NCI-H1417 treated with DMSO at 0.1 percent for 48 hours (cell line): ENCODE measurements at places on chromosomes 2 and 18.
A peak's percentile ranks its signal among the peaks of the same experiment; 100 is the strongest.

GRCh38 chr18:40529478-40529877, 1425.6 kb upstream of the PIK3C3 start:
- no peak for DNase-seq

GRCh38 chr2:111522231-111522768, 361.7 kb downstream of the ANAPC1 start:
- DNase-seq: no peak

DNA sequence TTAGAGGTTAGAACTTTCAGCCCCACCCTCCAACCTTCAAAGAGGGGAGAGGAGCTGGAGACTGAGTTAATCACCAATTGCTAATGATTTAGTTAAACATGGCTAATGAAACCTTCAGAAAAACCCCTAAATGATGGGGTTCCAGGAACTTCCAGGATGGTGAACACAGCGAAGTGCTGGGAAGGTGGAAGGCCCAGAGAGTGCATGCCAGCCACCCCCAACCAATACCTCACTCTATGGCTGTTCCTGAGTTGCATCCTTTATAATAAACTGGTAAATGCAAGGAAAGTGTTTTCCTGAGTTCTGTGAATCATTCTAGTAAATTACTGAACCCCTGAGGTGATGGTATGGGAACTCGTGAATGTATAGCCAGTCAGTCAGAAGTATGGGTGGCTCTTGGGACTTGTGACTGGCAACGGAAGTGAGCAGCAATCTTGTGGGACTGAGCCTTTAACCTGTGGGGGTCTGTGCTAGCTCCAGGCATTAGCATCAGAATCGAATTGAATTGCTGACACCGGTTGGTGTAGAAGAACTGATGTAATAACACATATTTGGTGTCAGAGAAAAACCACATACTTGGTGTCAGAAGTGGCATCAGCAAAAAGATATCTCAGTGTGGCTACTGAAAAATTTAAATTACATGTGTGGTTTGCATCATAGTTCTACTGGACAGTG, 37.4 kb downstream of the NPHP1 start:
- no peak for DNase-seq

GRCh38 chr18:45384137-45384961, 230.9 kb upstream of the SLC14A2 start:
- DNase-seq: peak; percentile 22

GRCh38 chr2:142286618-142287017, 155.8 kb upstream of the LRP1B start:
- DNase-seq: no peak

GRCh38 chr18:5543036-5543680, 639 bp downstream of the EPB41L3 start:
- no peak for DNase-seq

DNA sequence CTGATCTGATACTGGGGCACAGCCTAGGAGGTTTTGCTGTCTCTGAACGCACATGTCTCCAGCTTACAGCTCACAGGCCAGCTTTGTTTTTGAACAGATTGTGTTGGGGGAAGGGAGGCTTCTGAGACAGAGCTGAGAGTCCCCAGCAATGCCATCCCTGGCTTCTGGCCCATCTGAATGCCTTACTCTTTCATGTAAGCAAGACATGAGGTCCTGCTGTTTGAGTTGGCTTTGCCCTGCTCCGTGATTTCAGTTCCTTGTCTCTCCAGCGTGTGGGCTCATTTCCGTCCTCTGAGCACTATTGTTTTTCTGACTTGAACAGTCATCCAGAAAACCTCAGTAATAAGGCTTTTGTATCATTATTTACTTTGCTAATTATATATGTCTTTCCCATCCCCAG, 194.9 kb upstream of the TNP1 start:
- peak; percentile 38 for DNase-seq

- no peak for DNase-seq
Observed at GRCh38 chr2:16121986-16122390, 181.6 kb downstream of the MYCN start.

GRCh38 chr2:30867385-30867784, 60.1 kb upstream of the CAPN13 start:
- no peak for DNase-seq

GRCh38 chr2:59727121-59727590, 826.3 kb downstream of the BCL11A start:
- no peak for DNase-seq

GRCh38 chr2:191862156-191862775, 15.4 kb upstream of the CAVIN2 start:
- DNase-seq: no peak

GRCh38 chr2:155100261-155100660, 401.8 kb downstream of the KCNJ3 start:
- DNase-seq: no peak

- no peak for DNase-seq
Observed at GRCh38 chr2:167608487-167608886, 638.9 kb downstream of the STK39 start.

DNA sequence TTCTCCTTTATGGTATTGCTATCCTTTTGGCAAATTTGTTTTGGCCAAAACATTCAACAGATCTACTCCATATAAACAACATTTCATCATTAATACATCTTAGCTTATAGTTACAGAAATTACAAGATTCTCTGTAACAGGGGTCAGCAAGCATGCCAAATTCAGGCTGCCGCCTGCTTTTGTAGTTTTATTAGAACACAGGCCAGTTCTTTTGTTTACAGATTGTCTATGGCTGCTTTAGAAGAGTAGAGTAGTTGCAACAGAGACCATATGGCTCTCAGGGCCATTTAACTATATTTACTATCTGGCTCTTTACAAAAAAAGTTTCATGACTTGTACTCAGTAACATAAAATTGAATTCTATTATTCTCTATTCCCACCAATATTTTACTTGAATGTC, 53.9 kb downstream of the LNPK start:
- DNase-seq: no peak

DNA sequence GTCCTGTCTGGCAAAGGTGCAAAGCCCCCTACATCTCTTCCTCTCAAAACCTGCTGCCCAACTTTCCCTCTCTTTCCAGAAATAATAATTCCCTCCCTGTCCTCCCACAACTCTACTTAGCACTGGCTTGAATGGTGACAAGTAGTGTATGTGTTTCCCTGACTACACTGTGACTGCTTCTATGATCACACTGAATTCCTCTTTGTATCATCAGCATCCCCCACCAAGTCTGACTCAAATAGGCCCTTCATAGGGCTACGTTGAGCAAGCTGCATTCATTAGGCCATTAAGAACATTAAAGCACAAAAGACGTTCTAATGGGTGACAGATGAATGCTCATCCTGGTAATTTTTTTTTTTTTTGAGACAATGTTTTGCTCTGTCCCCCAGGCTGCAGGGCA, 13.7 kb upstream of the ST3GAL5 start:
- no peak for DNase-seq

DNA sequence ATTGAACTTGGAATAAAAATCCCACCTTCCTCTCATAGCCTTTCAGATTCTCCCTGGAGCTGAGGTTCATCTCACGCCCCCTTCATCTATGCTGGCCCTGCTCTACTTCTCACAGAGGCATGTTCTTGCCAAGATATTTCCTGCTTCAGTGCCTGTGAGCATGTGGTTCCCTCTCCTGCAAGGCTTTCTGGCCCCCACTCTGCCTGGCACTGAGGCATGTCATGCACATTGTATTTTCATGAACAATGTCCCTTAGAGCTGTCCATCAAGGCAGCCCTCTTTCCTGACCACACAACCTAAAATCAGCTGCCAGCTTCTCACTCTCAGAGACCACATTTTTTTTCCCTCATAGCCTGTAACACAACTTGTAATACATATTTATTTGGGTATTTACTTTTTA, 18.0 kb upstream of the HK2 start:
- no peak for DNase-seq
